ENCODE measurements at places on chromosomes 7 and 10. TPM values are rescaled to one million over a fixed set of nuclear protein-coding genes. Genes with fewer than 3 reads are reported as not detected.

Gene MBL2
- not detected for total RNA-seq

DNA sequence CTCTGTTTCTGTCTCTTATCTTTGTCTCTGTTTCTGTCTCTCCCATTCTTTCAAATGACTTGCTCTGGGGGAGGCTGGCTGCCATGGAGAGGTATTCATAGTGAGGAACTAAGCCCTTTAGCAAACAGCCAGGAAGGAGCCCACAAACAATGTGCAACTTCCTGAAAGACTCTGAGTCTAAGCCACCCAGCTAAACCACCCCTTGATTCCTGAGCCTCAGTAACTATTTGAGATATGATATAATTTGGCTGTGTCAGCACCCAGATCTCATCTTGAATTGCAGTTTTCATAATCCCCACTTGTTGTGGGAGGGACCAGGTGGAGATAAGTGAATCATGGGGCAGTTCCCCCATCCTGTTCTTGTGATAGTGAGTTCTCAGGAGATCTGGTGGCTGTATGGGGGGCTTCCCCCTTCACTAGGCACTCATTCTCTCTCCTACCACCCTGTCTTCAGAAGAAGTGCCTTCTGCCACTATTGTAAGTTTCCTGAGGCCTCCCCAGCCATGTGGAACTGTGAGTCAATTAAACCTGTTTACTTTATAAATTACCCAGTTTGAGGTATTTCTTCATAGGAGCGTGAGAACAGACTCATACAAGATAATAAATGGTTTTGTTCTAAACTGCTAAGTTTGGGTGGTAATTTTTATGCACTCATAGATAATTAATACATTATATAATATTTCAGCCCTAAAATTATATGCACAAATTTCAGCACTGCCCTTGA is 121.2 kb upstream of the FOXP2 start:
- no peak for DNase-seq

DNA sequence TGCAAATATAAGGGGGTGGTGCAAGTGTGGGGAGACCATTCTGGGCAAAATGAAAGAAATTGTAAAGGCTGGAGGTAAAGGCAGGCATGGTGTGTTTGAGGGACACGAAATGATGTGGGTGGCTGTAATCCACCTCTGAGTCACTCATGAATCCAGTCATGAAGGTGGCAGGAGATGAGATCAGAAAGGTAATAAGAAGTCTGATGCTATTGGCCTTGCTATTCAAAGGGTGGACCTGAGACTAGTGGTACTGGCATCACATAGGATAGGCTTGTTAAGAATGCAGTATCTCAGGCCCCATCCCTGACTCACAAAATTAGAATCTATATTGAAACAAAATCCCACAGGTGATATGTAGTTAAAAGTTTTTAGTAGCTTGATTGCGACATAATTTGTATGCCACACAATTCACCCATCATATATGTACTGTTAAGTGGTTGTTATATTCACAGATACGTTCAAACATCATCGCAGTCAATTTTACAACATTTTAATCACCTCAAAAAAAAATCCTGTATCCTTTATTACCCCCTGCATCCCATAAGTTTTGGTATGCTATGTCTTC is 85.6 kb downstream of the ST8SIA6 start:
- DNase-seq: no peak

Gene PIP
- not detected for total RNA-seq

Gene AKR1C3
- total RNA-seq: not detected
